CD4-positive, alpha-beta T cell treated with Interleukin-2 at 100 ng/mL for 4 hours (primary cell): ENCODE measurements at places on chromosomes 1 and 21.

DNA sequence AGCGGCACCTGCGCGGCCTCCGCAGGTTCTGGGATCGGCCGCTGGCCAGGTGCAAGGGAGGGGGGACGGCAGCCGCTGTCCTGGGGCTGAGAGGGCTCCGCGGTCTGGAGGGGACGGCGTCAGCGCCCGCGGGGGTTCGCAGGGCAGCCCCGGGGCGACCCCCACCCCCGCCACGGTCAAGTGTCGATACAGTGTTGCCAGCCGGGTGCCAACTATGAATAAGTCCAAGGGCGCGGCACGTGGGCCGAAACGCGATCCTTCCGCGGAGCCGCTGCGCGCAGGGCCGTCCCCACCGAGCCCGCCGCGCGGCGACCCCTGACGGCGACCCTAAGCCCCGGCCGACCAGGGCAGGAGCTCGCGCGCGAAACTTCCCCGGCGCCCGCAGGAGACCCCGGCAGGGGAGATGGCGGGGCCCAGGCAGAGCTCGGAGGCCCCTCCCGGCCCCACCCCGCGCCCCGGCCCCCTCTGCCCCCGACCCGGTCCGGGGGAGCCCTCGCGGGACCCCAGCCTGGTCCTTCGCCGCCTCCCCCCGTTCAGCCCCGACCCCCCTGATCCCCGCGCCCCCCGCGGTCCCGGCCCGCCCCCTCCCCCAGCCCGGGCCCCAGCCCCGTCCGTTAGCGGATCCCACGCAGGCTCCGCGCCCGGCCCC, 586 bp upstream of the AGPAT3 start:
- peak; percentile 21 for DNase-seq

GRCh38 chr1:113943028-113943811, 14.1 kb downstream of the HIPK1 start:
- no peak for DNase-seq

- DNase-seq, result peak; percentile 17
Observed at GRCh38 chr1:30790850-30791778, 33.5 kb upstream of the LAPTM5 start.

GRCh38 chr21:38351961-38352521, 95.2 kb downstream of the KCNJ15 start:
- DNase-seq, result no peak

DNA sequence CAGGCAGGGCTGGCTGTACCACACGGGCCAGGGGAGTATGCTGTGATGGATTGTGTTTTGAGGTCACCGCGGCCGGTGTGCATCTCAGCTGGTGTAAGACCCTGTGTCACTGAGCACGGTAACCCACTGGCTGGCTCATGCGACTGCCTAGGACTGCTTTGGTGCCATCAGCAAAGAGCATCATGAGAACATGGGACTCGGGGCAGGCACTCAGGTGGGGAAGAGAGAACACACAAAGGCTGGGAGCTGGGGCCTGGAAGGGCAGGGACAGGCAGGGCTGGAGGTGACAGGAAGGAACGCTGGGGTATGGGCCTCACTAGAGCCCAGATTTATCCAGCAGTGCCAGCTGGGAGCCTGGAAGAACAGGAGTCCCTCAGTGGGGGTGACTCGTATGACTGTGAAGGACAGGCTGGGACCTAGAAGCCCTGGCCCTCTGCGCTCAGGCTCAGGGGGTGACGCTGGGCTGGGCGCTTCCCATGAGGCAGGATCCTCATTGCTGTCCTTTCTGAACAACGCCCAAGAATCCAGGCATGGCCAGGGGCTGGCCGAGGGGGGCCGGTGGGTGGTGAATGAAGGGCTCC, 210.4 kb upstream of the VAMP3 start:
- no peak for DNase-seq

GRCh38 chr1:180258935-180259334, 28.9 kb downstream of the LHX4 start:
- DNase-seq, result no peak

DNA sequence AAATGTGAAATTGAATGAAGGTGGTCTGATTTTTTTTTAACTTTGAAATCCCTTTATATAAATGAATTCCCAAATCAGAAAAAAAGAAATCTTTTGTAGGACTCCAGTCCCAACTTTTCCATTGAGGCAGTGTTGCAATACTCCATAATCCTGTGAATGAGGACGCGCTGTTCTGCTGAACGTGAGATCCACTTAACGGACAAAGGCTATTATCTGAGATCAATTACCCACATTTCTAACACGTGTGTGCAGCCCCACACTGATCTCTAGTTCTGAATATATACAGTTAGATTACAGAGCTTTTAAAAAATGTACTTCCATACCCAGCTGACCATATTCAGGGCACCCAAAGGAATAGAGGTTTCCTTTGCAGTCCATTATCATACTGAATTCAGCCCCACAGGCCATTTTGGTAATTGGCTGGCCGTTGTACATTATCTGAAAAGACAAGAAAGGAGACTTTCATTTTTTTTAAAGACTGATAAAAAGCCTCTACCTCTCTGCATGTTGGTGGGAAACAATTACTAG, 19.0 kb downstream of the RCC2 start:
- DNase-seq, result no peak

DNA sequence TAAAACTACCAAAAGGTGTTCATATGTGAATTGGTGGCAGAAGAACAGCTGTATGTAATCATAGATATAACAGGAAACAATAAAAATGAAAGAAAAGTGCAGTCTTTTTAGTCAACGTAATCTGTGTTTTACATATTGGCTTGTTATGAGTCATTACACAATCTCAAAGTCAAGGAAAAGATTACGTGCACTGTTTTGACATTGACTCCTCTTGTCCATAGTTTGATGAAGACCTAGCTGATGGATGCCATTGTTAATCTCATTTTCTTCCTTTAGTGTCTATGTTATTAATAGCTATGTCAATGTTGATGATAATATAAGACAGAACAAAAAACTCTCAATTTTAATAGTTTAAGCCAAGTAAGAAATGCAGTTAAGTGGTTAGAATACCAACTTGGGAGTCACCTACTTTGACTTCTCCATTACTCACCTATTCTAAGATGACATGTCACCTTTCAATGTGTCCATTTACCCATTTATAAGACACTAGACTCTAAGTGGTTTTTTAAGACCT, 84.5 kb upstream of the SAMSN1 start:
- peak; percentile 47 for DNase-seq

GRCh38 chr1:10781137-10781536, 15.3 kb downstream of the CASZ1 start:
- no peak for DNase-seq

DNA sequence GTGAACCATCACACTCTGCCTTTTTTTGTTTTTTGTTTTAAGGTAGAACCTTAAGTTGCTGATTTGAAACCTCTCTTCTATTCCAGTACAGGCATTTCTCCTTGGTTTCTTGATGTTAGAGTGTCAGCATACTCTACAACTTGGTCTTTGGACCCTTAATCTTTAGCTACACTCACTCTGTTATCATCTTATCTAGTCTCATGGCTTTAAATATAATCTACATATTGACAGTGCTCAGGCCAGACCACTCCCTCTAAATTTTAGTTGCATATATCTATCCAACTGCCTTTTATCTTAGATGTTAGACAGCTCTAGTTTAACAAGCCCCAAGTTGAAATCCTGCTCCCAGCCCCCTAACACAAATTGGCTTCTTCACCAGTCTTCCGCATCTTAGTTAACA, 22.1 kb downstream of the NME7 start:
- no peak for DNase-seq

DNA sequence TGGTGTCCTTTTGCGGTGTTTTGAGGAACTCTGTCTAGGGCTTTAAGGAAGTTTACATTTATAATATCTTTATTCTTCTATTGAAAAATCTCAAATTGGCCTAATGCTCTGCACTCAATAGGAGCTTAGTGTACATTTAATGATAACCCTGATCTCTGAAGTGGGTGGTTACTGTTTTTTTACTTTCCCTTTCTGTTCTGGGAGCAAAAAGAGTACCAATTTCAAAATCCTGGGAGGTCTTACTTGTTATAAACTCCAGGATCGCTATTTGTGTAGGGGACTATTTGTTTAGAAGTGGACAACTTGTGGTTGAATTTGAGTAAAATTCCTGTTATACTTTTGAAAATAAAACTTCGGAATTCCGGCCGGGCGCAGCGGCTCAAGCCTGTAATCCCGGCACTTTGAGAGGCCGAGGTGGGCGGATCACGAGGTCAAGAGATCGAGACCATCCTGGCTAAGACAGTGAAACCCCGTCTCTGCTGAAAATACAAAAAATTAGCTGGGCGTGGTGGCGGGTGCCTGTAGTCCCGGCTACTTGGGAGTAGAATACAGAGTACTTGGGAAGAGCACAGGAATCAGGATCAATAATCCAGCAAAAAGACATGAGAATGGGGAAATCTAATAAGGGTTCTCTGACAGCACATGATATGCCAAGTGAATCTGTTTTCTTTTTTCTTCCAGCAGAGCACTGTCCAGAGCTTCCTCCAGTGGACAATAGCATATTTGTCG, 1.1 kb downstream of the C4BPB start:
- no peak for DNase-seq

GRCh38 chr1:42777852-42778251, 6.9 kb upstream of the TMEM269 start:
- peak; percentile 23 for DNase-seq

DNA sequence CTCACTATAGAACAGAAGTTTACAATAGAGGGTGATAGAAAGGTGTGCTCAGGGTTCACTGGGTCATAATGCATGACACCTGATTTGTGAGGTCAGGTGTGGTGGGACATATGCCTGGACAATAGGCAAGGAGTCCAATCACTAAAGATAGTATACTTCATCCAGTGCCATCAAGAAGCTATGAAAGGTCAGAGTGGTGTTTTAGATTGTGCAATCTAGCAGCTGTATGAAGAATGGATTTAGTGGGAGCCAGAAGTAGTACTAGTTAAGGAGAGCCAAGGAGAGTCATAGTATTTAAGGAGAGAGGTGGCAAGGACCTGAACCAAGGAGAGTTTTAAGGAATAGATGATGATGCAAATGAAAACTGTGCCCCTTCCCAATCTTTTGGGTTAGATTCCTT, 80.6 kb upstream of the C1orf105 start:
- DNase-seq, result no peak

GRCh38 chr1:11072216-11072917, 12.5 kb upstream of the SRM start:
- no peak for DNase-seq

DNA sequence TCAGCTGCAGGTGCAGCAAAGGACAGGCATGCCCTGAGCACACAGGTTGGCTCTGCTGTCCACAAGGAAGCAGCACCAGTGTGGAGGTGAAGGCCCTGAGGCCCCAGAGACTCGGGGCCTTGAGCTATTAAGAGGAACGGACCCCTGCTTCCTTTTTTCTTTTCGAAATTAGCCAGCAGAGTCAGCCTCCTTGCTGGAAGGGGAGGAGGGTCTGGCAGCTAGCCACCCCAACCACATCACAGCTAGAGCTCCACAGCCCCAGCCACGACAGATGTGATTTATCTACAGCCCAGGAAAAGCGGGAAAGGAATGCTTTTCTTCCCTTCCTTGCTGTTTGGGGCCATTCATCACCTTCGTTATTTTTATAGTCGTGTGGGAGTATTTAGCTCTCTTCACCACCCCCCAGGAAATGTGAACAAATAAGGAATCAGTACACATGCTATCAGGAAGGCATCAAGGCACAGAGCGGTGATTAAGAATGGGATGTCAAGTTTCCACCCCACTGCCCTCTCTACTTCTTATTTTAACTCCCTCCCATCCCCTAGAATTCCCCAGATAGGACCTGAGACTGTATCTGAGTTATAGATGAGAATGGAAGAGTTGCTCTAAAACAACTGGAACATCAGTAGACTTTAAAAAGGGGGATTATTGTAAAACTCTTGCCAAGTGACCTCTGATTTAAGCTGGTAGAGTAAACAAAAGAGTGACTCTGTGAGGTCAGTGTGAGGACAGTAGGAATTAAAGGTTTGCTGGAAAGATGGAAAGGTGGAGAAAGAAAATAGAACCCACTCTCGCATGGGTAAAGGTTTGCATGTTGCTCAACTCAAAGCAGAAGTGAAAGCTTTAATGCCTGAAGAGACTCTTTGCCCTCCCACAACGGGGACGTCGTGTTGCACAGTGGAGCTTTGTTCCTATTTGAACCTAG, 224.7 kb upstream of the GJB5 start:
- DNase-seq, result no peak
